M059J (cell line): ENCODE measurements at places on chromosomes 13 and 19.

DNA sequence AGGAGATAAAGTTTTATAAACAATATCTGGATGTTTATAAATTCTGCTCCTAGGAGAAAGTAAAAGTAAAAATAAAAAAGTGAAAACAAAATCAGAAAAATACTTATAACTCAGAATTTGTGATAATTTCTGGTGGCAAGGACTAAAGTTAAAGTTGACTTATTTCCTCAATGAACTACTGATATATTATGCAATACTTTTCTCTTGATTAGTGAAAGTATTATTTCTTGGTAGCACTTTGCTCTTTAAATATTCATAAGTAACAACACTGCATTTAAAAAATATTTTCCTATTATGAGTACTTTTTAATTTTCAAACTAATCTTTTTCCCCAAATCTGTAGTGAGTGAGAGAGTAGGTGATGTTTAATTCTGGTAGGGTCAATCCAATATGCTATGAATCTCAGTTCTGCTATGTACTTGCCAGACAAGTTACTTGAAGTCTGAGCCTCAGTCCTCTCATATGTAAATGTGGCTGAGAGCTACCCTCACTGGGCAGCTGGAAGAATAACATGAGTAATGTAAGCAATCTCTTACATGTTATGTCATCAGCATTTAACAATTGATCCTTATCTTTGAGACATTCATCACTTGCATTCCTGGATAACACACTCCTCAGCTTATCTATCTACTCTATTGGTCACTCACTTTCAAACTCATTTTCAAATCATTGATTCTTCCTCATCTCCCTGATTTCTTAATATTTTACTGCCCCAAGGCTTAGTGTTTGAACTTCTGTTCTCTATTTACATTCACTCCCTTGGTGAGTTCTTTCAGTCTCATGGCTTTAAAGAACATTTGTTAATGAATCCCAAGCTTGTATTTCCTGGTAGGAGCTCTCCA is 239.0 kb downstream of the RGCC start:
- peak; percentile 81 for DNase-seq

GRCh38 chr13:84553227-84553626 is 671.0 kb upstream of the SLITRK1 start:
- no peak for DNase-seq

- peak; percentile 38 for DNase-seq
Observed at GRCh38 chr13:19984430-19985218, 26.1 kb downstream of the ZMYM2 start.

GRCh38 chr13:86000546-86000945 is 201.3 kb upstream of the SLITRK6 start:
- no peak for DNase-seq

DNA sequence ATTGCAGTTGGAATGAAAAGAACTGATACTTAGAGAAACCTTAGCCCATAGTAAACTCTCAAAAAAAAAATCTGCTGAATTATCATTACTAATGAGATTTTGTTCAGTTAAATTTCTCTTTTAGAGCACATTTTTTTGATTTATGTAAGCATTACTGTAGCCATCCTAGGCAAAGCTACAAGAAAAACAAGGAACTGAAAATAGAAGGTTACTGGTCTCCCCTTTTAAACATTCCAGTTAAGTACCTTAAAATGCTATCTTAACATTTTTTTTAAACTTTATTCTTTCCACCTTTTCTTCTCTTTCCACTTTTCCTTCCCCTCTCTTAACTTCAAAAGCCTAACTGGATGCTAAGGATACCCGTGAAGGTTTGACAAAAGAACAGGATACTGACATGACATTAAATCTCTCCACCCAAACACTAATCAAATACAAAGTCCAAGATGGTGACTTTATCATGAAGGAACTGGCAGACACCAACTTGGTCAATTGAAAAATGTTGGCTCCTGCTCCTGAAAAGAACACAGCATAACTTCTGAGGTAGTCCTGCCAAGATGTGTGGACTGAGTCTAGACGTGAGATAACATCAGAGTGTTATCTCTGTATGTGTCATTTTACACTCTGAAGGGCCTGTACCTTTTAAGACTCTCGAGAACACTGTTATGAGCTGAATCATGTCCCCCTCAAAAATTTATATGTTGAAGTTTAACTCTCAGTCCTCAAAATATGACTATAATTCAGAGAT is 29.5 kb upstream of the SACS start:
- peak; percentile 57 for DNase-seq

DNA sequence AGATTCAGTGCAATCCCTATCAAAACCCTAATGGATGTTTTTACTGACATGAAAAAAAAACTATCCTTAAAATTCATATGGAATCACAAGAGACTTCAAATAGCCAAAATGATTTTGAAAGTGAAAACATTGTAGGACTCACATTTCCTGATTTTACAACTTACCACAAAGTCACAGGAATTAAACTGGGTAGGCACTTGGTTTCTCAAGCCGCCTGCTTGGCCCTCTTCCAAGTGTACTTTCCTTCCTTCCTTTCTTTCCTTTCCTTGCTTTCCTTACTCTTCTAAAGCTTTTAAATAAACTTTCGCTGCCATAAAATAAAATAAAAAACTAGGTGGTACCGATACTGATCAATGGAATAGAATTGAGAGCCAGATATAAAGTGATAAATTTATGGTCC is 21.0 kb upstream of the CD33 start:
- DNase-seq, result no peak

- DNase-seq, result no peak
Observed at GRCh38 chr13:112658808-112659207, 31.0 kb upstream of the ATP11A start.

- DNase-seq, result peak; percentile 74
Observed at GRCh38 chr19:1929021-1929742, 11.8 kb upstream of the CSNK1G2 start.

GRCh38 chr13:105904034-105904742 is 631.3 kb downstream of the EFNB2 start:
- DNase-seq, result no peak

DNA sequence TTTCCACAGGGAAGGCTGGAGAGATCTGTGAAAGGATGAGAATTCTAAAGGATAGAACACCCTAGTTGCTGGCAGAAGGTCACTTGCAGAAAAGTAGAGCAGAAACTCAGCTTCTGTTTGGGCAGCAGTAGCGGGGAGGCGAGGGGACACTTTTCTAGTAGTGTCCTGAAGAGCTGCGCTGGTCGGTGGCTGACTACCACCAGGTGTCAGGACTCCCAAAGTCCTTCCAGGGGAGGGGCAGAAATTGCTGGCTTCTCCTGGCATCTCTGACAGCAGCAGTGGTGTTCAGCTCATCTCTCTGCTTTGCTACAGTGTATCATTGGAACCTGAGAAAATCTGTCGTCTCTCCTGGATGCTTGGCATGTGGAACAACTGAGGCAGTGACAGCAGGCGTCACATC is 120.9 kb downstream of the ZDHHC20 start:
- no peak for DNase-seq

GRCh38 chr13:76717092-76717491 is 169.1 kb downstream of the KCTD12 start:
- no peak for DNase-seq

DNA sequence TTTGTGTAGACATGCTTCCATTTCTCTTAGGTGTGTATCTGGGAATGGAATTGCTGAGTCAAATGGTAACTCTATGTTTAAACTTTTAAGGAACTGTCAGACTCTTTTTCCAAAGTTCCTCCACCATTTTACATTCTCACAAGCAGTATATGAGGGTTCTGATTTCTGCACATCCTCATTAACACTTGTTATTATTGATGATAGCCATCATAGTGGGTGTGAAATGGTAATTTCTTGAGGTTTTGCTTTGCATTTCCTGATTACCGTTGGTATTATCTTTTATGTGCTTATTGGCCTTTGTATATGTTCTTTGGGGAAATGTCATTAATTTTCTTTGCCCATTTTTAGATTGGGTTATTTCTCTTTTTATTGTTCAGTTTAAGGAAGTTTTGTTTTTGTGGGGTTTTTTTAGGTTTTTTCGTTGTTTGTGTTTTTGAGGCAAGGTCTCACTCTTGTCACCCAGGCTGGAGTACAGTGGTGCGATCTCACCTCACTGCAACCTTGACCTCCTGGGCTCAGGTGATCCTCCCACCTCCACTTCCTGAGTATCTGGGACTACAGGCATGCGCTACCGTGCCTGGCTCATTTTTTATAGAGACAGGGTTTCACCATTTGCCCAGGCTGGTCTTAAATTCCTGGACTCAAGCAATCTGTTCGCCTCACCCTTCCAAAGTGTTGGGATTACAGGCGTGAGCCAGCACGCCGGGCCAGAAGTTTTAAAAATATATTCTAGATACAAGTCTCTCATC is 34.3 kb downstream of the NAA16 start:
- DNase-seq, result no peak

- no peak for DNase-seq
Observed at GRCh38 chr13:75790198-75790970, 154.3 kb downstream of the LMO7 start.

- DNase-seq, result peak; percentile 74
Observed at GRCh38 chr13:23956106-23956505, 58.8 kb upstream of the C1QTNF9B start.

DNA sequence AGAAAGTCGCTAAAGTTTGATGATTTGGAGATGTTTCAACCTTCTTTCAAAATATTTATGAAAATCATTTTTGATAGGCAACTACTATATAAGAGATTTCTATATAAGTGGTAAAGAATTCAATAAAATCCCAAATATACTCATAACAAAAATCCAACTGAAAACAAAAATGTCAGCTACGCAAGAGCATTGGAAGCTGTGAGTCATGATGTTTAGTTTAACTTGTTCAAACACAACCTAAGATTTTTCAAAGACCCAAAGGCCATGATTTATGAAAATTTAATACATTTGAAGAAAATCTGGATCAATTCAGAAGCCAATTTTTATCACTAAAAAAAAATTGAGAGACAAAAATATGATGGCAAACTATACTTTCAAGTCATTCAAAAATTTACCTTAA is 226.6 kb downstream of the MZT1 start:
- no peak for DNase-seq

DNA sequence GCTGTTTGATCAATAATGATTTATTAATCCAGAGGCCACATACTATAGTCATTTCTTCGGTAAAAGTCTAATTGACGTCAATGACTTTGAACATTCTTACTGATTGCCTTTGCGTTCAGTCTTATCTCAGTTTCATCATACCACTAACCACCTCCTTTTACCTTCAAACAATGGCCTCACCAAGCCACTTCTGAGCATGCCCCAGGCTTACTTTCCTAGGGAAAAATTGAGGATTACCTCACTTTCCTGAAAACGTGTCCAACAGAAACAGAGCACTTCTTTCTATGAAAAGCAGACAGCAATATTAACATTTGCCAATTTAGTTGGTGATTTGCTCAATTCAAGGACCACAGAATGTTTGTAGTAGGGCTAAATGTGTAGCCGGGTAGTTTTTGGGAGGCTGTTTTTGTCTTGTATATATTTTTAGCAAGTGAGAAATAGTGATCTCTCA is 157.6 kb downstream of the KLF5 start:
- DNase-seq, result peak; percentile 55

- no peak for DNase-seq
Observed at GRCh38 chr13:29279356-29280254, 315.9 kb downstream of the SLC7A1 start.

GRCh38 chr13:112486386-112487126 is 101.4 kb downstream of the TUBGCP3 start:
- DNase-seq, result no peak

GRCh38 chr13:74825152-74825937 is 656.6 kb downstream of the TBC1D4 start:
- peak; percentile 79 for DNase-seq

DNA sequence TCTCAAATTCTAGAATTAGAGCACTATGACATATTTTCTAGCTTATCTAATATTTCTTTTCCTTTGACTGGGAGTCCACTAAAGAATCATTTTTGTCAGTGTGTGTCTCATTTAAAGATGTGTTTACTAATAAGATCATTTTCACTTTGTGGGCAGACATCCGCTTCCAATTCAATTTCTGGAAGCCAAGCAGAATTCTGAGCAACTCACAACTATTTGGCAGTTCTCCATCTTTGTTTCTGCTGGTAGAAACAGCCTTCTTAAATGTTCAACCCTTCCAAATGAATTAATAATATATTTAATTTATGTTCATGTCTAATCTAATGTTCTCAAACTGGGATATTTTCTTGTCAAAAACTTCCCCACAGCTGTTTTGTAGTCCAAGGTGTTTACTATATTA is 411.8 kb downstream of the KCTD12 start:
- no peak for DNase-seq

DNA sequence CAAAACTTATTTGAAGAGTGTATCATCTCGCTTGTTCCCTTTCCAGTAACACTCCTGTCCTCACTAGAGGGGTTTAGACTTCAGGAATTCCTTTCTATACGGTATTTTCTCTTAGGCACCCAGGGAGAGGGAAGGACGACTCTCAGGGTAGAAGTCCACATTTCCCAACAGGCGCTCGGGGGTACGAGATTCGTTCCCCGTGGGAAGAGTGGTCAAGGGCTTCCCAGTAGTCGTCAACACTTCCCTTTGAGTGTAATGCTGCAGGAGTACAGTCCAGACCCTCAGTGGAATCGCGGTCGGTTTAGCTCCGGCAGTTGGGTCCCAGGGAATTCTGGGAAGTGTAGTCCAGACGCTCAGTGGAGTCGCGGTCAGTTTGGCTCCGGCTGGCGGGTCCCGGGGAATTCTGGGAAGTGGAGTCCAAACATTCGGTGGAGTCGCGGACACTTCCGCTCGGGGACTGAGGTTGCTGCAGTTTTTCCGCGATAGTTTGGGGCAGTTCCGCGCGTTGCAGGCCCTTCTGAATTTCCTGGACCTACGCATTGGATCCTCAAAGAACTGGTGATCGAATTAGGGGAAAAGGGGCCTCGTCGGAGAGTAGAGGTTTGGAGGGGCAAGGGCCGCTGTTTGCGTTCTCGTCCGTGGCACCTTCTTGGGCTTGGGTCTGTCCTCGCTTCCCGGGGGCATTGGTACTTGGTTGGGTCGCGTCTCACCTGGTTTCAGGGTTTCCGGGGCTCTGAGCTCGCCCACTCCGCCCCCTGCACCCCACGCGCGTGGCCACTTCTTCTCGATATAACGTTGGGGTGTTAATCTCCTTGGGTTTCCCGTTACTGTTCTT is at the start of gene ZNF224:
ZNF224 (plus strand) TSS at position 431 of the 835 bp plus-strand sequence. CDS start 3,513 bp downstream, outside the sequence.
- peak; percentile 94 for DNase-seq

DNA sequence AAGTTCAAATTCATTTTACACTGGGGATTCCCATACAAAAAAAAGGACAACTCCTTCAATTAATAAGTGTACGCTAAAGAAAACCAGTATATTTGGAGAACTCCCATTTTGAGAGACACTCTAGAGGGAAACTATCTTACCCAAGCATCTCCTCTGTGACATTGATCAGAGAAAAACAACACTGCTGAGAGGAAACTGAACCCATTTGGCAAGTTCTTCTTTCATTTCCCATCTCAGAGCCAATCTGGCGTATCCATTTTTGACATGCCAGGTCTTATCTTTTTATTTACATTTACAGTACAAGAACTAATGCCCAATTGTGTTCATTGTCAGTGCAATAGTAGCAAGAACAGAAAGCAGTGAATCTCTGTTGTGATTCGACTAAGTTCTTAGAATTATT is 30.1 kb downstream of the LIG4 start:
- DNase-seq, result no peak
